ENCODE measurements at places on chromosomes 2 and 18.

DNA sequence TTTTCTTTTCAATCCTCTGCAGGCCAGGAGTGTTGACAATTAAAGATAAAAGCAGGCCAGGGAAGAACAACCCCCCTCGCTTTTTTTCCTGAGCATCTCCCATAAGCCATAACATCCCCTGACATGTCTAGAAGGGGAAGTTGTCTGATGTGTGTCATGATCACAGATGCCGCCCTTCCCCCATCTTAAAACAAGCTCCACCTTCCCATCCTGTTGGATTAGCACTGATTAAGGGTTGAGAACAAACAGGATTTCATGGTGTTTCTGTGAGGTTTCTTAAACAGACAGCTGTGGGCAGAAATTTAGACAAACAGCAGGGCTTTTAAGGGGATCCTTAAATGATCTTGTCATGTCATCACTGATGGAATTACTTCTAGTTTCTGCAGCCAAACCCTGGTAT lies 59.4 kb upstream of the UPP2 start:
- DNase-seq: no peak

GRCh38 chr2:30510409-30510808 lies 63.4 kb downstream of the LCLAT1 start:
- no peak for DNase-seq

GRCh38 chr18:22796113-22796512 lies 137.0 kb upstream of the RBBP8 start:
- no peak for DNase-seq

DNA sequence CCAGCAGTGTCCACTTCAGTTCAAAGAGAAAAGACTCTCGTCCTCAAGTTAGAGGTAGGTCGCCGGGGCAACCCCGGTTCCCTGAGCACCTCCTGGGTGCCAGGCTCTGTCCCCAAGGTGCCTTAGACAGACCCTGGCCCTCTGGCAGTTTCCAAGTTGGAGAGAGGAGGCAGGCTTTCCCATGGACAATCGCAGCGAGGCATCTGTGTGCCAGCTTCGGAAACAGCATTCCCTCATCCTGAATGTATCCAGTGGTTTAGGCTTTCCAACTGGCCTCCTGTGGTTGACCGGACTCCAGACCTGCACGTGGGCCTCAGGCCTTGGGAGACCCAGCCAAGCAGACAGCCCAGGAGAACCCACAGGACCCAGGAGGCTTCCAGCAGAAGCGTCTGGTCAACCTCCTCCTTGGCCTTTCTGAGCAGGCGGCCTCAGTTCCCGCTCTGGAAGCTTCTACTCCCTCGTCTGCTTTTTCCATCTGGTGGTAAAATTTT lies 70.3 kb downstream of the KCNF1 start:
- no peak for DNase-seq

GRCh38 chr2:160278101-160278878 lies 78.2 kb upstream of the ITGB6 start:
- no peak for DNase-seq

GRCh38 chr18:55539240-55539639 lies 48.8 kb downstream of the TCF4 start:
- DNase-seq: no peak

All from central memory CD4-positive, alpha-beta T cell (primary cell).